ENCODE measurements at places on chromosomes 6 and 20.

GRCh38 chr20:19875376-19876221 is 117.5 kb downstream of the RIN2 start:
- no peak for DNase-seq

DNA sequence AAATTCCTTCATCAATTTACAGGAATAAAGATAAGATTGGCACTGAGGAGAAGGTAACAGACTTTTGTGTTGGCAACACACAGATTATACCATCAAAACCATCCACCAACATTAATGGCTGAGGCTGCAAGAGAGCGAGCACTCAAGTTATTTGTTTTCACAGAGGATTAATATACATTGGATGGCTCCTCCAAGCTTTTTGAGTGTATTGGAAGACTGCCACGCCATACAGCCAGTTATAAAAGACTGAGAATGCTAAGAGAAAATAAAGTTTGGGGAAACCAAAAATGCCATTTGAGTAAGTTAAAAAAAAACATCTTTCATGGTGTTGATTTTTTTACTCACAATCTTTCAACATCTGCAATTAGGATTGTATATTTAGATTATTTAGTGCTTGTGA is 973.8 kb upstream of the SLC35B3 start:
- DNase-seq: no peak

- no peak for DNase-seq
Measured at GRCh38 chr6:29685718-29686326, 4.9 kb upstream of the ZFP57 start.

DNA sequence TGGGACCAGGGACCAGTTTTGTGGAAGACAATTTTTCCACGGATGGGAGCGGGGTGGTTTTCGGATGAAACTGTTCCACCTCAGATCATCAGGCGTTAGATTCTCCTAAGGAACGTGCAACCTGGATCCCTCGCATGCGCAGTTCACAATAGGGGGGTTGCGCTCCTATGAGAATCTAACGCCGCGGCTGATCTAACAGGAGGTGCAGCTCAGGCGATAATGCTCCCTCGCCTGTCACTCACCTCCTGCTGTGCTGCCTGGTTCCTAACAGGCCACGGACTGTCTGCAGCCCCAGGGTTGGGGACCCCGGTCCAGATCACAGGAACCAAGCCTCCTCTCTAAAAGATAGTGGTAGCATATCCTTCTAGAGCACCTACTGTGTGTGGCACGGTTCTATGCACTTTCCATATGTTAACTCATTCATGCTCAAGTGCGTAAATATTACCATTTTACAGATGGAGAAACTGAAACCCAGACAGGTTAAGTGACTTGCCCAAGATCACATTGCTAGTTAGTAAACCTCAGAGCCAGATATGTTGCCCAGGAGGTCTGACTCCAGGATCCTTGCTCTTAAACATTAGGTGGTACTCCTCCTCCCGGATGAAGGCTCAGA is 25.3 kb downstream of the SPDEF start:
- no peak for DNase-seq

- DNase-seq: no peak
Measured at GRCh38 chr20:23003881-23004460, 31.1 kb upstream of the SSTR4 start.

- DNase-seq: no peak
Measured at GRCh38 chr6:68468244-68468884, 166.7 kb upstream of the ADGRB3 start.

DNA sequence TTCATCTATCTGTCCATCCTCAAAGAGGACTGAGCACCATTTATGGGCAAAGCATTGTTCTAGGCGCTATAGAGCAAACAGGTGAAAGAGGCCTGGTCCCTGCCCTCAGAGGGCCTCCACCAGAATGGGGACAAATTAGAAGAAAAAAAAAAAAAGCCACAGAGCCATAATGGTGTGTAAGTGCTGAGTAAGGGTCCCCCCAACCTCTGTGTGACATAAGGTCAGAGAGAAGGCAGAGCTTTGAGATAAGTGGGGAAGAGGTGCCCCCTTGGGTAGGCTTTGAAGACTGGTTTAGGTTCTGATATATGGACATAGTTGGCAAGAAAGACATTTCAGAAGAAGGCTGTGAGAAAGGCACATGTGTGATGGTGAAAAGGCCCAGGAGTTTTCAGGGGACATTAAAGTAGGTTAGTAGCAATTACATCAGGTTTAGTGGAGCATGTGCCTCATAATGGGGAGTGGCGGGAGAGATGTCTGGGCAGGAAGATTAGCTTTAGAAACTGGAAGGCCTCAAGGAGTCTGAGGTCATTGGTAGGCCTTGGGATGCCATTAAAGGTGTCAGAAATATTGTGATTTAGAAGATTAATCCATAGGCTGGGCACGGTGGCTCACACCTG is 15.3 kb upstream of the ZBTB9 start:
- no peak for DNase-seq

GRCh38 chr20:33859751-33860150 is 48.6 kb downstream of the CHMP4B start:
- no peak for DNase-seq

DNA sequence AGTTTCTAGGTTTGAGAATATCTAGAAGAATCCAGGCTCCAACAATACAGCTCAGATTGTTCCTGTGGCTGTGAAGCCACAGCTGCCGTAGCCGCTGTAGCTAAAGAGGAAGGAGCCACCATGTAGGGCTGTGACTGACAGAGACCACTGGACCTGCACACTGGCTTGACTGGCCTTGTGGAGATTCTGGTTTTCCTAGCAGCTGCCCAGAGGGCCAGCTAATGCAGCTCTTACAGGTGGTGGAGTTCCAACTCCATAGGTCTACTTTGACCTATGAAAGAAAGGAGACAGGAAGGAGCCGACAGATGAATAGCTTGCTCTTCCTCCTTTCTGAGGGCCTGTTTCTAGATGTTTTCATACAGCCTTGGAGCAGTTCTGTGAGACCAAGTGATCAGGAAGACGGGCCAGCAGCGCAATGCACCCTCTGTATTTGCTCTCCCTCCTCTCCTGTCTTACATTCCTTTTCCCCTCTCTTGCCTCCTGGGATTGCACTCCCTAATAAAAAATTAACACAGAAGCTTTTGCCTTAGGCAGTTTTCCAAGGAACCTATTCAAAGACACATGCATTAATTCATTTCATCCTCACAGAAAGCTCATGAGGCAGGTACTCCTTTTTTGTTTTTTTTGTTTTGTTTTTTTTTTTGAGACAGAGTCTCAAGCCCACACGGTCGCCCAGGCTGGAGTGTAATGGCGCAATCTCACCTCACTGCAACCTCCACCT is 51.8 kb upstream of the MYB start:
- DNase-seq: no peak

- no peak for DNase-seq
Measured at GRCh38 chr6:122754191-122754731, 25.3 kb upstream of the FABP7 start.

DNA sequence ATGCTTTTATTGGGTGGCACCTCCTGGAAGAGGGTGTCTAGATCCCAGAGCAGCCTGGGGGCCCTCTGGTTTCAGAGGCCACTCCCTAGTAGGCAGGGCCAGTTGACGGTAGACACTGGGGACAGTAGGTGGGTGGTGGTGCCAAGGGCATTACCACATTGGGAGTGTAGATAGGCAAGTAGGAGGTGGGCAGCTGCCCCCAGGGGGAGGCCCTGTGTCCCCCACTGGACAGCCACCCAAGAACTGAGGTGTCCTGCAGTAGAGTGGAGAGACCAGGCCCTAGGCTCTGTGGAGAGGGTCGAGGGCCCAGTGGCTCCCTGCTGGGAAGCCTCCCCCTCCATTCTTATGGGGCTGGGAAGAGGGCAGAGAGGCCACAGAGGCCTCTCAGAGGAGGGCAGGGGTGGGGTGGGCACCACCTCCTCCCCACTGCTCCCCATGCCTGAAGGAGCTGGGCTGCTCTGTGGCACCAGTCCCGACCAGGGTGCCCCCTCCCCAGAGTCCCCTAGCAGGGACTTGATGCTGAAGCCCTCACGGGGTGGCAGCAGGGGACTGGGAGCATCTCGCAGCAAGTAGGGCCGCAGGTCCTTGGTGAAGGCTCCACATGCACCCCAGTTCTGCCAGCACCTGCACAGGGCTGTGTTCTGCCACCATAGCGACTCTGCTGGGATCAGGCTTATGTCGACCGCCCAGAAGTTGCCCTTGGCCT is 305.0 kb upstream of the KCNQ5 start:
- no peak for DNase-seq

- no peak for DNase-seq
Measured at GRCh38 chr6:7335519-7335918, 22.5 kb upstream of the SSR1 start.

GRCh38 chr20:3128275-3128984 is 31.2 kb downstream of the FASTKD5 start:
- DNase-seq: no peak

- no peak for DNase-seq
Measured at GRCh38 chr20:58459058-58459750, 56.0 kb downstream of the APCDD1L start.

DNA sequence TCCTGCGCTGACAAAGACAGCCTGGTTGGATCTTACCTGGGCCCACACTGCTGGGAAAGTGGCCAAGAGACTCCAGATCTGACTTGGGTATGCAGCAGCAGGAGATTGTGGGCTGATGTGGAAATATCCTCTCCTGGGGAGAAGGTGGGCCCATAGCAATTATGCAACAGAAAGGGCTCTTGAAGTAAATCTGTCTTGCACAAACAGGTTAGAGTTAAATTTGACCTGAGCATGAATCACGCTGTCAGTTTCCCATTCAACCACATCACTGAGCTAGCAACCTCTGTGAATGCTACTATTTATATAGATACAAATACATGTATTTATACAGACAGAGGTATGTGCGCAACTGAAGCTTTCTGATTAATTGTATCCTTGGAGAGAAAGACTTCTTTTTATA is 28.3 kb upstream of the PDYN start:
- no peak for DNase-seq

DNA sequence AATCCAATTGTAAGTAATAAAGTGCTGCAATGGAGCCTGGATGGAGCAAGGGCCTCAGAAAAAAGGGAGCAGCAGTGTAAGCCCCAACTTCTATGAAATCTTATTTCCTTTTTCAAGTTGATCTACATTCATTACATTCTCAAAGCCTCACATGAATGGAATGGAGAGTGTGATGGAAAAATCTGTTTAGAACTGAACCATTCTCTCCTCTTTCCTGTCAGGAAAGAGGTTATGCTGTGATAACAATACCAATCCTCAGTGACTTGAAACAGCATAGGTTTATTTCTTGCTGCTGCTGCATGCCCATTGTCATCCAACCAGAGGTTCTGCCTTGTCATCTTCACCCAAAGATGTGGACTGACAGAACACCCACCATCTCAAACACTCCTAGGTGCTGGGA is 8.9 kb upstream of the OR2H2 start:
- no peak for DNase-seq

DNA sequence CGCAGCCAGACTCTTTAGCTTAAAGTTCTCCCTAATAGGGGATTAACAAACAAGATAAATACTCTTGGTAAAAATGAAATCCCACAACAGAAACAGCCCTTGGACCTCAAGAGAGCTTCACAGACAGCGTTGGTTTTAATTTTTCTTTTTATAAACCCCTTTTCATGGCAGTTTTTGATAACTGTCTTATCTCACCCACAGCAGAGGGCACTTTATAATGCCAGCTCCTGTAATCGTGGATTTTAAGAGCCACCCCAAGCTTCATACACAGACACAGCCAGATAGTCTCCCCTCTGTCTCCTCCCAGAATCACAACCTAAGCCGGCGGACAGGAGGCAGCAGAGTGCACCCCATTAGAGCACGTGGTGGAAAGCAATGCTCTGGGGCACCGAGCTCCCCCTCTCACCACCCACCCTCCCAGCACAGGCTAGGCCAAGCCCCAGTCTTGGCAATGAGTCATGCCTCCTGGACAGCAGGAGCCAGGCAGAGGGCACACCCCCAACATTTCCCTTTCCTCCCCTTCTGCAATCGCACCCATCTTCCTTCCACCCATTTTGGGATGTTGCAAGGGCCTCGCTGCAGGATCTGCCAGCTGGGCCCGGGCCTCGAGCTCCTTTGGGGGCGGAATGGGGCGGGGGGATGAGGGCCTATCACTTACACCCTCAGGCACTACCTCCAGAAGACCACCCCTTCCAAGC is 2.4 kb downstream of the JAG1 start:
- peak; percentile 96 for DNase-seq

- DNase-seq: peak; percentile 77
Measured at GRCh38 chr20:8427419-8428040, 295.5 kb downstream of the PLCB1 start.

DNA sequence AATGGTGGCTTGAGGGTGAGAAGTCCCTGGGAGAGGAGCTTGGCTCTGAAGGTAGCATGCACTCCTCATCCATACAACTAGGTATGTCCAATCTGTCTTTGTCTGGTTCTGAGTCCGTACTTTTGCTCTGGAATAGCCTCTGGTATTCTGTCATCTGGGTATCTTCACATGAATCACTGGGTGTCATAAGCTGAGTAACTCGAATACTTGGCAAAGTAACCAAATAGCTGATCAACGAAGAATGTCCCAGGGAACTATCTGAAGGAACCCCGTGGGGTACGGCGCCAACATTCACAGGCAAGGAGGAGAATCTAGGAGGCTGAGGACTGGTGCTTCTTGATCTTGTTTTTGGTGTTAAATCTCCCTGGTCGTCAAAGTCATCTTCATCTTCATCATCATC is 184.8 kb downstream of the HIVEP2 start:
- peak; percentile 57 for DNase-seq

- peak; percentile 52 for DNase-seq
Measured at GRCh38 chr6:1240766-1241318, 71.1 kb upstream of the FOXQ1 start.

GRCh38 chr6:108421366-108421765 is 126.5 kb downstream of the AFG1L start:
- no peak for DNase-seq

- no peak for DNase-seq
Measured at GRCh38 chr6:147704691-147705090, 196.2 kb downstream of the SAMD5 start.

GRCh38 chr6:4280707-4281106 is 145.3 kb upstream of the ECI2 start:
- DNase-seq: peak; percentile 95
